ENCODE measurements at places on chromosomes 3 and 15.
A peak's percentile ranks its signal among the peaks of the same experiment; 100 is the strongest.

GRCh38 chr3:172047567-172048115, 8.3 kb downstream of the FNDC3B start:
- no peak for DNase-seq

DNA sequence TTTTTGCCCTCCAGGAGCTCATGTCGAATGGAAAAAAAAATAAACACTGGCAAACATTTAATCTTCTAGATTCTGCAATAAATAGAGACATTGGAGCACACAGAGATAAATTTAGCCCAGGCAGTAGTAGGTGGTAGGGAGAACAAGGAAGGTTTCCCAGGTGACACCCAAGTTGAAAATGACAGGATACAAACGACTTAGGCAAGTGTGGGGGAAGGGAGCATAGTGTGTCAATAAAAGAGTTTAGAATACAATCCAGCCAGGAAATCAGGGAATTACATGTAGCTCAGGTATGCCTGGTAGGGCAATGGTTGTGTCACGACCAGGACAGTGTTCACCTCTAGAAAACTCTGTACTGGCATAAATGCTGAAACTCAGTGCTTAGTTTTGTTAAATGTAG, 364.6 kb upstream of the AGTR1 start:
- DNase-seq: no peak

DNA sequence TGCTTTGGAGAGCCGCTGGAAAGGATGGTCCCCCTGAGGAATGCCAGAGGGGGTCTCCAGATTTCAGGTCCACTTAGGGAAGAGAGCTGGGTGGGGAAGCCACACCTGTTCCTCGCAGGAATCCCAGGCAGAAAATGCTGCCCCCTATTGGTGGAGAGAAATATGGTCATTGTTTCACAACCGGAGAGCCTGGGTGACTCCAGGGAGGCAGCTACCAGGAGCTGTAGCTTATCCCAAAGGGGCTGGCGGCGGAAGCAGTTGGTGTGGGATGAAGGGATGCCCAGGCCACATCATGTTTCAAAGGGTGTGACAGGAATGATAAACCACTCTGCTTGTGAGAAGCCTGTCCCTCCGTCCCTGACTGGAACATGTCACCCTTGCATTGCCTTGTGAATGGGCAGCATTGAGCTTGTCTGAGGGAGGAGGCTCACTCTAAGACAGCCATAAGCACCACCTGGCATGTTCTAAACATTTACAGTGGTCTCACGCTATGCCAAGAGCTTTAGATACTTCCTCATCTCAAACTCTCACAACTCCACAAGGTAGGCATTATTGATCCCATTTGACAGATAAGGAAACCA, 34.5 kb downstream of the POMGNT2 start:
- DNase-seq: no peak

- no peak for DNase-seq
These were observed 82.7 kb upstream of the TCF12 start for GRCh38 chr15:56835718-56836171.

DNA sequence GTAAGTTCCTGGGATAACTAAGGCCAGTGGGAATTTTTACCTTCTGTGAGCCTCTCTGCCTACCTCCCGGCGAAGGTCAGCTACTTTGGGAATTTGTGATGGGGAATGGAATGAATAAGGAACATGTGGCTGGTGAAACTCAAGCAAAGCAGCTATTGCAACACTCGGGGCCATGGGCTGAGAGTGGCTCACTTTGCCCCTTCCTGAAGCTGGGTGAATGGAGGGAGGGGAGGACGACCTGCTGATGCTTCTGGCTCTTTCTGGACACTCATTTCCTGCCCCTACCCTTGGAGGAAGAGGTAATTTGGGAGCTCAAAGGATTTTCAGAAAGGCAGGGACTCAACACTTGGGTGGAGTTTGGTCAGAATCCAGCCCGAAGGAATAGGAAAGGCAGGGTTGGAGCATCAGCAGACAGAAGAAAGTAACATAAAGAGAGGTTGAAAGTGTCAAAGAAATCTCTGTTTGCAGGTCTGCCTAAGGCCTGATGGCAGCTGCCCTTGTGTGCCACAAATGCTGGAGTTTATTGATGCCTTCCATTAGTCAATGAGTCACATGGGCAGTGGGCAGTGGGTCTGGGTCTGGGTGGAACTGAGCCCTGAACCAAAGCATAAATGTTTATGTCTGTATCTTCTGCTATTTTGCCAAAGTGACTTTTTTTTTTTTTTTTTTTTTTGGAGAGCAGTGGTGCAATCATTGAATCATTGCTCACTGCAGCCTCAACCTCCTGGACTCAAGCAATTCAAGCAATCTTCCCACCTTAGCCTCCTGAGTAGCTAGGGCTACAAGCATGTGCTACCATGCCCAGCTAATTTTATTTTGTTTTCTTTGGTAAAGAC, 12.4 kb downstream of the LAMP3 start:
- no peak for DNase-seq

GRCh38 chr3:130773366-130773765, 26.7 kb upstream of the PIK3R4 start:
- no peak for DNase-seq

GRCh38 chr15:58380280-58380945, 51.4 kb upstream of the LIPC start:
- no peak for DNase-seq

GRCh38 chr3:177934001-177934891, 602.0 kb upstream of the KCNMB2 start:
- DNase-seq: peak; percentile 43

DNA sequence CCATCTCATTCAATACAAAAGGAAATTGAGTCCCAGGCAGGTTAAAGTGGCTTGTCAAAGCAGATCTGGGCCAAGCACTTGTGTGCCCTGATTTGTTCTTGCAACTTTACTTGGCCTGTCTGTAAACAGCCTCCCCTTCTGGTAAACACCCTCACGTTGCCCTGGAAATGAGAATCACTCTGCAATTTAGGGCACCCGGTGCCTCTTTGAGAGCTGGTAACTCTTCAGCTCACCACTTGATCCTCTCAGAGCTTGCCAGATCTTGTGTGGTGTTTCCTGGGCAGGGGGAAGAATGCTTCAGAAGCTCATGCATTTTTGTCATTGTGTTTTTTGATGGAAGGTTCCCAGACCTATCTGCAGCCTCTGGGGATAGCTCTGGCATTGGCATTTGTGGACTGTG, 11.3 kb downstream of the MED12L start:
- DNase-seq: no peak

DNA sequence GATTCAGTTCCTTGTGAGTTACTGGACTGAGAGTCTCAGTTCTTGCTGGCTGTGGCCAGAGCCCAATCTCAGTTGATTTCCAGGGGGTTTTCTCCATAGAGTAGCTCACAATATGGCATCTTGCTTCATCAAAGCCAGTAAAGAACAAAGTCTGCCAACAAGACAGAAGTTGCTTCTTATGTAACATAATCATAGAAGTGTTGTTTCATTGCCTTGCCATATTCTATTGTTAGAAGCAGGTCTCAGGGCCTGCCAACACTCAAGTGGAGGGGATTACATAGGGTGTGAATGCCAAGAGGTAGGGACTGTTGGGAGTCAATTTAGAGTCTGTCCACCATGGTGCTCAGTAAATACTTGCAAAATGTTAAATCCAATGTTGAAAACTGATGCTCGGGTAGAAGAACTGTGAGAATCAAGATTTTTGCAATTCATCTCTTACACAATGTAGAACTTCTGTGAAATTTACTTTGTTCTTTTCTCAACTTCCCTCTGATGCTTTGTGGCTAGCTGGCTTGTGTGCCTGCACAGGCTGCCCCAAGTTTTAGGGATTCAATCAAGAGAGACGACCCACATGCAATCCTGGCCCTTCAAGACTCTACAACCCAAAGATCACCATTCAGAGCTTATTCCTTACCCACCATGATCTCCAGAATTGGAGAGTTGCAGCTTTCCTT, 13.3 kb upstream of the PXYLP1 start:
- DNase-seq: no peak

DNA sequence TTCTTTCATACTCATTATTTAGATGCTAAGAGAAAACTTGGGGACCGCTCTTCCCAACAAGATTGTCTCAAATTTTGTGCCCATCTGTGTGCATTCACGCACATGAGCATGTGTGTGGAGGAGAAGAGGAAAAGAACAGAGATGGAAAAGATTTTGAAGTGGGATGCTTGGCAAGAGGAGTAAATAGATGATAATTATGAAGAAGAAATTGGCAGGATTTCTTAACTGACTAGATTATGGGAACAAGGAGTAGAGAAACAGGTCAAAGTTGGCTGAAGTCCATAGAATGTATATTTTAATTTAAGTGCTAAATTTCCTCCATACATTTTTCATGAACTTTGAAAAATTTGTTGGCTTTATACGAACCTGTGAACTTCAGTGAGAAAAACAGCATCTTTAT, 100.1 kb downstream of the ZNF609 start:
- DNase-seq: no peak

GRCh38 chr15:66842710-66843441, 140.8 kb downstream of the SMAD6 start:
- DNase-seq: peak; percentile 51

DNA sequence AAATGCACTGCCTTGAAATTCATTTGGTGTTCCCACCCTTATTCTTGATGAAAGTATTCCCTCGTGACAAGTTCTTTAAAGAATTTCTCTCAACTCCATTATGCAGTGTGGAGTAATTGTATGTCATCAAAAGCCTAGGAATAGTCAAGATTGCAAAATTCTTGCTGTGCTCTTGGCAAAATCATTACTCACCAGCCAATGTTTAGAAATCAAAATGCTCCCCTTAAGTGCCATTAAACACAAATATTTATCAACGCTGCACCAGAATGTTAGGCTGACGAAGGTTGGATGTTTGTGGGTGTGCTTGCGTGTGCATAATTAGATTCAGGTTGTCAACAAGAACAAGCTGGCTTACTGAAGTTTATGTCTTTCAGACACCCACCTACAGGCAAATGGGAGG, 40.5 kb downstream of the SST start:
- no peak for DNase-seq

Data from fibroblast of the conjunctiva (primary cell).